Right kidney (tissue), 9 donors: ENCODE measurements at places on chromosomes 12 and 14.

- DNase-seq: no peak
These were observed 122.4 kb upstream of the KRR1 start for GRCh38 chr12:75633789-75634188.

DNA sequence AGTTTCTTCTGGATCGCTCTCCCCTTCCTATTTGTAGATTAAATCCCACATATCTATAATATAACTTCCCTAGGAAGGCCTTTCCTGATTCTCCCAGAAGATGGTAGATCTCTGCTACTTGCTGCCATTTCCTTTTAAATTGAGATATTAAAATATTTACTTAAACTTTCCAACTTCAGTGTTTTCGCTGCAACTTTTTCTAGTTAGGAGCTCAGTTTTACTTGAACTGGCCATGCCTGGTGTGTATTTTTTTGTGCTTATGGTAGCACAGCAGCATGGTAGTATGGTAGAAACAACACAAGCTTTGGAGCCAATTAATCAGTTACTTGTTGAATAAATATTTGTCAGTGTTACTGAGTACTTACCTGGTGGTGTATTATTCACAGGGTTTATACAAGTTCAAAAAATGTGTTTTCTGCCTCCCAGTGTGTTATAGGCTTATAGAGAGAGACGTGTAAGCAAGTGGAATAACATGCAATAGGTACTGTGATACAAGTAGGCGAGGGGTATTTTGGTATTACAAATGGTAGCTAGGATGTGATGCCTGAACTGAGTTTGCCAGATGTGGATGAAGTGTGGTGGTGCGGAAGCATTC, 2.9 kb downstream of the POLR3B start:
- no peak for DNase-seq

DNA sequence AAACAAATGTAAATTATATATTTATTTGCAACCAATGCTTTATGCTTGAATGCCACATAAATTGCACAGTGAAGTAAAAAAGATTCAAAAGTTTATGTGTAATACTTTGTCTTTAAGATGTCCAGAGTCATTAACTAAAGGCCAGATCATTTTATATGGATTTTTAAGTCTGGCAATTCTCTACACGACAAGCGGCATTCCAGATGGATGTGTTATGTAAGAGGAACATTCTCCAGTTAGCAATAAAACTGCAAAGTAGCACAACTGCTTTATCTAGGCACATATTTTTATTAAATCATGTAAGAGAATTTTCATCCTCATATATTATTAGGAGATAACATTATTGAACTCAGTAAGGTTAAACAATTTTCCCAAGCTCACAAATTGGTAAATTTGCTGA, 1717.7 kb upstream of the SEL1L start:
- no peak for DNase-seq

GRCh38 chr12:73159954-73160353, 887.8 kb downstream of the TRHDE start:
- DNase-seq: no peak

DNA sequence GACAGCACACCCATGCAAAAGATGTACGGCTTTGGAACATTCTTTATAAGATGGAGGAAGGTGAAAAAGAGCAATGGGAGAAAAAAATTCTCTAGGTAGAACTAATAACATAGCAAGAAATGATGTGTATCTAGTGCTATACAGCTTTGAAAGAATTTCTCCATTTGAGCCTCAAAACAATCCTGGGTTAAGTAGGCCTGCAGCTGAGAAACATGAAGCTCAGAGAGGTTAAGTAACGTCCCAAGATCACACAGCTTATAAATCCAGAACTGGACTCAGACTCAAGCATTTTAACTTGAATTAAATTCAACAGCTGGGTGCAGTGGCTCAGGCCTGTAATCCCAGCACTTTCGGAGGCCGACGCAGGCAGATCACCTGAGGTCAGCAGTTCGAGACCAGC, 32.9 kb downstream of the TTC7B start:
- no peak for DNase-seq

DNA sequence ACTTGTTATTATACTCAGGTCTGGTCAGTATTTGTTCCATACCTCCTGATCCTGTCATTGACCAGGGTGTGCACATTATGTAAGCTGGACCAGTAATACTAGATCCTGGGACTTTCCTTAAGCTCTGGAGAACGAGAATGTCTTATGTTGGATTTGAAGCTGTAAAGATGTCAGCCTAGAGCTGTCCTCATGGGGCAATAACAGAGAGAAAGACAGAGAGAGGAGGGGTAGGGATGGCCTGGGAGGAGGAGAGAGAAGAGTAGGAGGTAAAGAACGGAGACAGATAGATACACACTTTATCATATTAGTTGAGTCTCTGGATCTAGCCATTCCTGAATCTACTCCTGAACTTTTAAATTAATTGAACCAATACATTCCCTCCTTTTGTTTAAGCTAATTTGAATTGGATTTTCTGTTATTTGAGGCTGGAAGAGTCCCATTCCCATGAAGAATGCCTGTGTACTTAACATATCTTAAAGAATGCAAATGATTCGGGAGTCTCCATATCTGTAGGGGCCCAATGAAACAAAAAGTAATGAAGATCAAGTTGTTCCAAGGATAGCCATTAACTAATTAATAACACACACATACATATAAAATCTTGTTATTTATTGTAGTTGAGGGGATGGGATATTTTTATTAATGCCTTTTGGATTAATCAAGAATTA, 55.9 kb downstream of the PLEKHA5 start:
- no peak for DNase-seq

DNA sequence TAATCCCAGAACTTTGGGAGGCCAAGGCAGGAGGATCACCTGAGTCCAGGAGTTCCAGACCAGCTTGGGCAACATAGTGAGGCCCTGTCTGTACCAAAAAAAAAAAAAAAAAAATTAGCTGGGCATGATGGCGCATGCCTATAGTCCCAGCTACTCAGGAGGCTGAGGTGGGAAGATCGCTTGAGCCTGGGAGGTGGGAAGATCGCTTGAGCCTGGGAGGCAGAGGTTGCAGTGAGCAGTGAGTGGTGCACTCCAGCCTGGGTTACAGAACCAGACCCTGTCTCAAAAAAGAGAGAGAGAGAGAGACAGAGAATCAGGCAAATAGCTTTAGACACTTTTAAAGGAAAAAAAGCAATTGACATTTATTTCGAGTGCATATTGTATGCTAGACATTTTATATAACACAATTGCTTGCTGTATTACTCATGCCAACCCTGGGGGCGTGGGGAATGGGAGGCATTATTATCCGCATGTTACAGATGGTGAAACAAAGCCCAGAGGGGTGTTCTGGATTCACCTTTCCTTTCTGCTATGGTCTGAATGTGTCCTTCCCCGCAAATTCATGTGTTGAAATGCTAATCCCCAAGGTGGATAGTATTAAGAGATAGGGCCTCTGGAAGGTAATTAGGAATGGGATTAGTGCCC, 9.7 kb downstream of the POU6F1 start:
- no peak for DNase-seq

DNA sequence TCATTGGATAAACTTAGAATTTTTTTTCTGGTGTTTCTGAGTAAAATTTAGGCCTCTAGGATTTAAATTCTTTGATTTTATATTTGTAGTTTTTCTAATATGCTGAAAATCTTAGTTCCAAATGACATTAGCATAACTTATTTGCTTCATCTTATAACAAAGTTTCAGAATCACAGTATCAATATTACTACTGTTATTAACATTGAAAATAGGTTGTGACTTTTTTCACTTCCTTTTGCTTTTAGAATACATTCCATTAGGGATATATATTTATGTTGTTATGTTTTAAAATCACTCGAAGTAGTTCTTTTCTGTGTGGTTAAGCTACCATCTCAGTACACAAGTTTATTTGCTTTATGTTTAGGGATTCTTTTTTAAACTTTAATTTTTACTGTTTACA, 12.8 kb downstream of the RAB3IP start:
- DNase-seq: no peak

- peak; percentile 81 for DNase-seq
These were observed 1.6 kb downstream of the PHLDA1 start for GRCh38 chr12:76029982-76030340.

- peak; percentile 17 for DNase-seq
These were observed 1.2 kb downstream of the POU6F1 start for GRCh38 chr12:51216642-51217041.

DNA sequence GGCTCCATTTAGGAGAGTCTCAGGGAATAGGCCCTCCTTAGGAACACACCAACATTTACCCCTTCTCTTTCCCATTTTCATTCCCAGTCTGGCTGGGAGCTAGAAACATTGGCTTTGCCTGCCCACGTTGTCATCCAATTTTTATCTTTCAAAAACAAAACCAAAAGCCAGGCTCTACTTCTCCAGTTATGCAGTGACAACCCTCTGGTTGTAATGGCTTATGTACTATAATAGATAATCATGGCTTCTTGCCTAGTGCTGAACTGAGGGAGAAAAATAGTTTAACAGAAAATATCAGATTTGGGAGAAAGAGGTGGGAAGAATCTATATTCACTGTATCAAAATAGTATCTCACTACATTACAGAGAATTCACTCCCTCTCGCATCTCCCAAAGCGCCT, 32.1 kb upstream of the IL22 start:
- no peak for DNase-seq

- DNase-seq: no peak
These were observed 7.1 kb downstream of the FOXN3 start for GRCh38 chr14:89409961-89410360.

DNA sequence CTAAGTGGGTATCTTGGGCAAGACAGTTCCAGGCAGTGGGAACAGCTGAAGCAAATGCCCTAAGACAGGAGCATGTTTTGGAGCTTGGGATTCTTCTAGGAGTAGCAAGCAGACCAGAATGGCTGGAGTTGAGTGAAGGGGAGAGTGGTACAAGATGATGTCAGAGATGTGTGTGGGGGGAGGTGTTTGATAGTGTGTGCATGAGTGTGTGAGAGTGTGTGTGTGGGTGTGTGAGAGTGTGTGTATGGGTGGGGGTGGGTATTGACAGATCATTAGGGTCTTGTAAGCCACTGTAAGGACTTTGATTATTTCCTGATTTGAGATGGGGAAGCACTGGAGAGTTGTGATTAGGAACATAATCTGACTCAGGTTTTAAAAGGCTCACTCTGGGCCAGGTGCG, 78.4 kb downstream of the TTC8 start:
- no peak for DNase-seq

DNA sequence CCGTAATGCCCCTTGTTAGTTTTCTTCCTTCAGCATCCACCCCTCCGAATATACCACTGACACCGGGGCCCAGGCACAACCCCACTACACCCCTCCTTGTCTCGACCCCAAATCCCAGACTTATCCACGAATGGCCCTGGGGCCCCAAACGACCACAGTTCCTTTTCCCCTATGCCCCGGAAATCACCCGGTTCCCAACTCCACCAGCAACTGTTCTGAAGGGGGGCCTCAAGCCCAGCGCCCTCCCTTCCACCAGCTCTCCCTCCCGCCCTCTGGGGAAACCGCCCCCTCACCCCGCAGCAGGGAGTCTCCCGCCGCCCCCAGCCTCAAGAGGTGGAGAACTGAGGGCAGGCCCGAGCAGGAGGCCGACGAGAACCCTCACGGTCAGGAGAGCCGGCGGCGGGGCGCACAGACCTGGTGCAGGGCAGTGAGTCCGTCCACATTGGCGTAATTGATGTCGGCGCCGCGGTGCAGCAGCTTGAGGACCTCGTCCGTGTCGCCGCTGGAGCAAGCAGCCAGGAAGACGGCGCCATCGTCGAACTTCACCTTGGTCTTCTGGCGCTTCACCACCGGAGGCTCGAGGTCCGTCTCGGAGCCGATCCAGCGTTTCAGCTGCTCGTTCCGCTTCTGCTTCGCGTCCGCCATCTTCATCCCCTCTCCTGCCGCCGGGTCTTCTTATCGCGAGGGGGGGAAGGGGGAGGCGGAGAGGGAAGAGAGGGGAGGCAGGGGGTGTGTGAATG, 446 bp downstream of the PPP1R12A start:
- peak; percentile 88 for DNase-seq

DNA sequence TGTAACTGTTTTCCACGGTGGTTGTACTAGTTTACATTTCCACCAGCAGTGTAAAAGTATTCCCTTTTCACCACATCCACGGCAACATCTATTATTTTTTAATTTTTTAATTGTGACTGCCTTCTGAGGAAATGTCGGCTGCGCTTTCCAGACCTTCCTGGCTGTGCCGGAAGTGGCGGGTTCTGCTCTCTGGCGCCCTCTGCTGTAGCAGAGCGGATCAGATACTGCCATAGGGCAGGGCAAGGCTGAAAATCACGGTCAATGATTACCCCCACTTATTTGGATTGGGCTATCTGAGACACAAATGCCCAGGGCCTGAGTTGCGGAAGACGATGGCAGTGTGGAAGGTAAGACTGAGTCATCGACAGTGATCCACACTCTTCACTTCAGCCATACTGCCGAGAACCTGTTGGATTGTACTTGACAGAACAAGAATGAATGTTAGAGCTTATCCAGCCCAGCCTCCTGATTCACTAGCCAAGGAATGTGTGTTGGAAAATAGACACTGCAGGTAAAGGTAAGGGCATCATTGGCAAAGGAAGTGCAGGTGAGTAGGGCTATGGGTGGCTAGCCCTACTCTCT, 124.2 kb downstream of the NTF3 start:
- DNase-seq: no peak

GRCh38 chr12:128876559-128876958, 23.3 kb downstream of the GLT1D1 start:
- DNase-seq: no peak

GRCh38 chr12:102951841-102952240, 5.6 kb upstream of the ASCL1 start:
- no peak for DNase-seq

GRCh38 chr12:38838056-38838850, 67.1 kb downstream of the CPNE8 start:
- DNase-seq: no peak

GRCh38 chr12:93824514-93825500, 147.6 kb downstream of the CRADD start:
- no peak for DNase-seq

GRCh38 chr12:102350070-102350469, 130.3 kb downstream of the IGF1 start:
- DNase-seq: no peak

GRCh38 chr12:68358532-68359485, 26.6 kb upstream of the MDM1 start:
- peak; percentile 58 for DNase-seq

DNA sequence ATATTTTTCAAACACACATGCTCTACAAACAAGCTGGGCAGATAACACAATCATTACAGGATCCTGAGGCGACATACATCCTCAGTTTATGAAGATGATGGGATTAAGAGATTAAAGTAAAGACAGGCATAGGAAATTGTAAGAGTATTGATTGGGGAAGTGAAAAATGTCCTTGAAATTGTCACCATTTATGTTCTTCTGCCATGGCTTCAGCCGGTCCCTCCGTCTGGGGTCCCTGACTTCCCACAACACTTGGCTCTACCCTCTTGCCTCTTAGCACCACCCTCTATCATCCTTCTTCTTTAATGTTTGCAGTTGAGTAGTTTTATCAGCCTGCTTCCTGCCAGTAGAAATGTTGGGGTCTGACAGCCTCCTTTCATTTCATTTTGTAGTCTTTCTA, 244.4 kb downstream of the DAD1 start:
- no peak for DNase-seq

GRCh38 chr14:100841761-100842403, 16.0 kb downstream of the MEG3 start:
- DNase-seq: no peak

GRCh38 chr12:58915634-58916033, 4.7 kb downstream of the LRIG3 start:
- DNase-seq: peak; percentile 66

GRCh38 chr14:89578156-89578555, 161.1 kb upstream of the FOXN3 start:
- DNase-seq: no peak
